ENCODE measurements at places on chromosomes 12 and 14.

DNA sequence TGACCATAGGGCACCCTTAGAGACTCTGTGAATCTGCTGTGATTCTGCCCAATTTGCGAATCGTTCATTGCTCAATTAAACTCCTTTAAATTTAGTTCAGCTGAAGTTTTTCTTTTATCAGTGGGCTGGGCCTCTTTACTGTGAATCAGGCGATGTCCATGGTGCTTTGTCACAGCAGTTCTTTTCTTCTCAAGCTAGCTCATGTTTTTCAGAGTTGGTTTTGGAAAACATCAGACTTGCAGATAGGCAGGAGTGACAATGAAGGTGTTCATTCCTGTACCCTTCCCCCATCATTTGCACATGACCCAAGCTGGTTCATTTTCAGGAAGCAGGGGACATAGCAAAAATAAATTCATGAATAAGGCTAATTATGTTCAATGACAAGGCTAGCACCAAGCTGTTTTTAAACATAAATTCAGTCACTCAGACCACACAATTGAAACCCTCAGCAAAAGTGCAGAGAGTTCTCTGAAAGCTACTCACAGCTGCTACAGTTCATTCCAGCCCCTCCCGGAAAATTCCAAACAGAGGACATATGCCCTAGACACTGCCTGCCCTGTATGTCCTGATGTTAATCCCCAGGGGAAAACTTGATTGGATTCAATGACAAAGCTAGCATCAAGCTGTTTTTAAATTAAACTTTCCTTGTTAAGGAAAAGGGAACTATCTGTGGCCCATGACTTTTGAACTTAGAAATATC is 383.3 kb downstream of the C12orf75 start:
- no peak for DNase-seq

DNA sequence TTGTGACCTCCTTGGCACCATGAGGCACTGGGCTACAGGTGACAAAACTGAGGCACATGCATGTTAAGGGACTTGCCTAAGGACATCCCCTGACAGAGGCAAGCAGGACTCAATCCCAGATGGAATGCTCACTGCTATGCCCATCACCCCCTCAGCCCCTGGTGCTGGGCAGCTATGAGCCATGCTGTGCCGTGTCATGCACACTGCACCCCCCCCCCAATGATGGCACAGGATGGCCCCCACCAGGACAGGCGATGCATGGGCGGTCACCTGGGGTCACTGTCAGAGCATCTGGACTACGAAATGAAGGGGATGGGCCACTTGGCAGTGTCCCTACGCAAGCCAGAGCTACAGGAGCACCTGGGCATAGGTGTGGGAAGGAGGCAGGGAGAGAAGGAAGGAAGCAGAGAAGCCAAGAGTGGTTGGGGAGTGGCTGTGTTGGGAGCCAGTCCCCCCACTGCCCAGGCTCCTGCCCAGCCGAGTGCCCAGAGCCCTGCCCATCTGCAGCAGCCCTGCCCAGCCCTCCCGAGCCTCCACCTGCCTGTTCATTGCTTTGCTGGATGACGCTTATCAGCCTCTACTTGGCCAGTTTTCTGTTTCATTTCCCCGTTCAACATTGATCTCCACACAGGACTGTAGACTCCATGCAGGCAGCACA is 84.9 kb upstream of the DIO3 start:
- DNase-seq: no peak

GRCh38 chr14:59274991-59275391 is 86.5 kb downstream of the DAAM1 start:
- no peak for DNase-seq

GRCh38 chr14:67951529-67952135 is 132.1 kb downstream of the RAD51B start:
- DNase-seq: peak; percentile 51

DNA sequence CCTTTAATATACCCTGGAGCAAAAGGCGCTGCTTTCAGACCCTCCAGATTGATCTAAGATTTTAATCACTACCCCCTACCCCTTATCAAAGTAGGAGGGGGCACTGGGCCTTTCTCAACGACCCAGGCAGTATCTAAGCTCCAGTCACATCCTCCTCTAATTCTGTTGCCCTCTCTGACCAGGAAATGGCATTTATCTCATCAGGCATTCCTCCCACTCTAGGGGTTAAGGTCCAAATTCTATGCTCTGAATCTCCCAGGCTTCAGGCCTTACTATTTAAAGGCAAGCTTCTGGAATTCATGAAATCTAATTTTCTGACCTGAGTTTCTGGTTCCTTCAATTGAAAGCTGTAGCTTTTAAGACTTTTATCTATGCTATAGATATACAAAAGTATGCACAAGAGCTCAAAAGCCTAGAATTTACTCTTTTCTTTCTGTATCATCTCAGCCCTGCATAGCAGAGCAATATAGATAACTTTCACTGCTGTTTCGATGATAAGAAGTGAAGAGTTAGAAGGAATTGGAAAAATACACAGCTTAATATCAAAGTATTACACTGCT is 622.9 kb downstream of the RPS29 start:
- no peak for DNase-seq

- no peak for DNase-seq
These were observed 14.3 kb upstream of the DYNC1H1 start for GRCh38 chr14:101950100-101950499.

- DNase-seq: no peak
These were observed 452.8 kb downstream of the AEBP2 start for GRCh38 chr12:19891936-19892591.

Measured in forelimb muscle (tissue), 1 donor.